ENCODE measurements at places on chromosomes 3 and 15.

DNA sequence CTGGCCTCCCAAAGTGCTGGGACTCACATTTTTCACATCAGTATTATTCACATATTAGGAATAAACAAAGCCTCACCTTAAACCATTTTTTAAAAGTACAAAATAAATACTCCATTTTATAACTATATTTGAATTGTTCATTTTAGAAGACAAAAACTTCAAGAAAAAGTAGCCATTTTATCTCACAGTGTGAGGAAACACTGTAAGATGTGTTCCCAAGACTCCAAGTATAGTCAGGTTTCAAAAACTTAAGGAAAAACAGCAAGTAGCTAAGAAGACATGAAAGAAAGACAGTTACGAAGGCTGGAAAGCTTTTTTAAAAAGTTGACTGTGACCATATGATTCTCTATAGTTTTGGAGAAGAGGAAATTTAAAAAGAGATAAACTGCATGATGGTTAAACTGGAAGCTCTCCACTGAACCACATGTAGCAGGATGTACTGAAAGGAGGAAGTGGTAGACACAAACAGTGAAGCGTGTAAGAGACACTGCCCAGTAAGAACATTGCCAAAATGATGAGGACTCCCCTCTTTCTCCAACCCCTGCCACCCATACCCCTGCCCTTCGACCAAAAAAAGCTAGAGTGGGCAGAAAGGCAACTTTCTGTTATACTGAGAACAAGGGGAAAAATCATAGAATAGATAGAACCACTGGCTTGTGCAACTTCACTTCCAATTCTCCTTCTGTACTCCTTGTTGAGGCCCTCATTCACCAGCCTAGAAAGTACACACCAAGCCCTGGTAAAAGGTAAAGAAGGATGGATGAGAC lies 6.2 kb upstream of the TMF1 start:
- DNase-seq: no peak

DNA sequence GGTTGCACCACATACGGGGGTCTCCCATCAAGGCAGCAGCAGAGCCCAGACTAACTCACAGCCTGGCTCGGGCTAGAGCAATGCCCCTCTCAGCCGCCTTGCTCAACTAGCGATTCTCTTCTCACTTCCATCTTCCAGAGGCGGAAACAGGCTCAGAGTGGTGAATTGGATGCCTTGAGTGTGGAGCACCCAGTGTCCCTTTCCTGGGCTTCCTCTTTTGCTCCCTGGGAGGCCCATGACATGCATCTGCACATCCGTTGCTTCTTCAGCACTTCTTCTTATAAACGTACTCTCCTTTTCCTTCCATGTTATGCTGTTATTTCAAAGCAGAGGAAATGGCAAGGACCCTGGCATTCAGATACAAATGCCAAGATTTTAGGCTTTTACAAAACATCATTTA lies 2.1 kb upstream of the IQSEC1 start:
- DNase-seq: peak; percentile 80

GRCh38 chr3:138132239-138132638 lies at the start of gene A4GNT:
Gene A4GNT (minus strand): TSS chr3:138132390. CDS start chr3:138131256, 1,134 bp downstream.
- no peak for DNase-seq

DNA sequence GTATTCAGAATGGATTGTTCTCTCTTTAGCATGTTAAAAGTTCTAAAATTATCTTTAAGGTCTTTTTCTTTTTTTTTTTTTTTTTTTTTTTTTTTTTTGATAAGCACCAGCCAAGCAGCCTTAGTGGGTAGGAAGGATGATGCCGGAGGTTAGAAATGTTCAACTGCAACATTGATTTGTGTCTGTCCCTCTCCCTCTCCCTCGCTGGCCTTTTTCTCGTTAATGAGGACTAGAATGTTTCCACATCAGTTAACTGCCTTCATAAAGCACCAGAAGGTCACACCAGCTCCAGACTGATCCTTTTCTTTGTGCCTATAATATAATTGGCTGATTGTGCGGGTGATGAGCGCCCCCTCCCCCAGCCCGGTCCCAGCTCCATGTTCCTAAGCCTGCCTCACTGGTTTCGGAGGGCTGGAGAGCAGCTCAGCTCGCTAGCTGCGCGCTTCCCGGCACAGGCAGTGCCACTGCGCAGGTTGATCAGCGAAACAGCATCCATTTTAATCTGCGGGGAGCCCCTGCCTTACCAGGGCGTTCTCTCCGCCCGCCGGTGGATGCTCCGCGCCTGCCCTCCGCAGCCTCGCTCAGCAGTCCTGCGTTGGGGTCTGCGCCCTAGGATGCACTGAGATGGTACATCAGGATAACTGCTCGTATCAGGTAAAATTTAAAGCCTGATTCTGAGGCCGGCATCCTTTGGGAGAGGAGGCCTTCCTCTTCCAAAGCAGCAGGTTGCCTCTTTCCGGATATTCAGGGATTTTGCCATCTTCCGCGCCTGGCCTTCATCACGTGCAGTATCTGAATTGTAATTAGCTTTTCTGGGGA lies 148.9 kb upstream of the IL12A start:
- DNase-seq: no peak

DNA sequence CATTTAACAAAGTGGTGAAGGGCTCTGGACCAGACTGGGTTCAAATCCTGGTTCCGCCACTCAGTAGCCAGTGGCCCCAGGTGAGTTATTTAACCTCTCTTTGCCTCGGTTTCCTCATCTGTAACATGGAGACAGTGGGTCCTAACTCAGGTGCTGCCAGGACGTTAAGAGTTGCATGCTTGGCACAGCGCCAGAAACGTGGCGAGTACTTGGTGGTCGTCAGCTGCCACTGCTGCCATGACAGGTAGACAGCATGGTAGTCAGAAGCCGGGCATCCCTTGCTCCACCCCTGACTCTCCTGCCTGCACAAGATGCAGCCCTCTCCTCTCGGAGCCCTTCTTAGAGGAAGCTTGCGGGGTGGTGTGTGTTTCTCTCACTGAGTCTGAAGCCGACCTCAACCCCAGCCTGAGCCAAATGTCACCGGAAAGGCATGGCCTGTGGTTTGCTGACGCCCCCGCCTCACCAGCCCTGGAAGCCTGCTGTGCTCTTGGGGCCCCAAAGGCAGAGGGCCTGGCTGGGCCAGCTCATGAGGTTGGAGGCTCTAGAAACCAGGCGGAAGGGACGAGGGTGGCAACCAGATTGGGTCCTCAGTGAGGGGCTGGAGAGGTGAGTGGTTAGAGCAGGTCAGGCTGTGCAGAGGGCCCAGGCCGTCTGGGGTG lies 160.8 kb upstream of the TLE3 start:
- DNase-seq: peak; percentile 86
